ENCODE measurements at places on chromosomes 5 and 9.

DNA sequence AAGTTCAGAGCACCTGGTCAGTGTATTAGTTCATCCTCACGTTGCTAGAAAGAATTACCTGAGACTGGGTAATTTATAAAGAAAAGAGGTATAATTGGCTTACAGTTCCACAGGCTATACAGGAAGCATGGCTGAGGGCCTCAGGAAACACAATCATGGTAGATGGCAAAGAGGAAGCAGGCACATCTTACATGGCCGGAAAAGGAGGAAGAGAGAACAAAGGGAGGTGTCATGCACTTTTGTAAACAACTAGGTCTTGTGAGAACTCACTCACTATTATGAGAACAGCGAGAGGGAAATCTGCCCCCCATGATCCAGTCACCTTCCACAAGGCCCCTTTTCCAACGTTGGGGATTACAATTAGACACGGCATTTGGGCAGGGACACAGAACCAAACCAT lies 28.8 kb upstream of the CAVIN4 start:
- no peak overlapping the region for H3K27ac ChIP-seq
- DNase-seq = no peak
- no peaks in the 10 kb centered on the region for H3K27me3 ChIP-seq
- H3K36me3 ChIP-seq = peaks cover 52% of the 10 kb centered on the region
- H3K4me3 ChIP-seq = no peak overlapping the region

DNA sequence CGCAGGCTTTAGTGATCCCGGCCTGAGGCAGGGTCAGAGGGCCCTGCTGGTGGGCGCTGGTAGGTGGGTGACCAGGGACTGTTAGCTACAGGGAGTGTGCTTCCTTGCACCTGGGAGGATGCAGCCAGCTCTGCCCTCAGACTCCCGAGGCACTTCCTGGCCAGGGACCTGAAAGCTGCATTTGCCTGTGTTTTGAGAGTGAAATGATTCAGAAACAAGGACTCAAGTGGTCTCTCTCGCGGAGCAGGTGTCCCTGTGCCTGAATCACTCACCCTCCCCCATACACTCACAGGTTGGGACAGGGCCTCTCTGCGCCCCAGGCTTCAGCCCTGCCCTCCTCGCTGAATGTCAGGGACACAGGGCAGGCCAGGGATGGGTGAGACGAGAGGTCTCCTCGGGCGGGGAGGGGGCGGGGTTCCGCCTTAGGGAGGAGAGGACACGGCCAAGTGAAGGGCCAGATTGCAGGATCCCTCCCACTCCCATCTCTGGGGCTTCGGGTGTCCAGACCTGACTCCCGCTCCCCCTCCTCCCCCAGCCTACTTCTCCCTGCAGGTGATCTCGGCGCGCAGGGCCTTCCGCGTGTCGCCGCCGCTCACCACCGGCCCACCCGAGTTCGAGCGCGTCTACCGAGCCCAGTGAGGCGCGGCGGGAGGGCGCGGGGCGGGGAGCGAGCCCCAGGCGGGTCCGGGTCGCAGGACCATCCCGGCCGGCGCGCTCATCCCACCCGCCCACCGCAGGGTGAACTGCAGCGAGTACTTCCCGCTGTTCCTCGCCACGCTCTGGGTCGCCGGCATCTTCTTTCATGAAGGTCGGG lies 1.5 kb downstream of the LTC4S start:
- H3K4me3 ChIP-seq = peak overlapping the region; percentile 65
- H3K4me1 ChIP-seq = no peaks in the 10 kb centered on the region
- DNase-seq = no peak
- H3K27ac ChIP-seq = no peak overlapping the region

DNA sequence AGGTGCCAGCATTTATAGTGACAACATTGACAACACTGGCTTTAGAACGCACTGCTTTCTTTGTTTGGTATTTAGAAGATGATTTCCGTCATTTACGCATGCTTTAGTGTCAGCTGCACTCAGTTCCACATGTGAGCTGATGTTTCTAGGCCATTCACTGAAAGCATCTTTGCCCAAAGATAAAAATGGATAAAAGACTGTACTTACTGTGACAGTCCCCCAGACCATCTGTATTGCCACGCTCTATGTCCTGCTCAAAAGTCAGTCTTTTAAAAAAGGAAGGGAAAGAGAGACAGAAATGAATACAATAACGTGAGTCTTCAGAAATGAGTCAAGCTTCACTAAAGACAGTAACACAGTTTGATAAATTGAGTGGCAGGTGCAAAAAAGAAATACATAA lies 99.3 kb downstream of the SEMA6A start:
- no peak overlapping the region for H3K4me3 ChIP-seq
- H3K36me3 ChIP-seq = peaks cover 73% of the 10 kb centered on the region
- no peak overlapping the region for H3K27ac ChIP-seq
- H3K4me1 ChIP-seq = peaks cover 5% of the 10 kb centered on the region

DNA sequence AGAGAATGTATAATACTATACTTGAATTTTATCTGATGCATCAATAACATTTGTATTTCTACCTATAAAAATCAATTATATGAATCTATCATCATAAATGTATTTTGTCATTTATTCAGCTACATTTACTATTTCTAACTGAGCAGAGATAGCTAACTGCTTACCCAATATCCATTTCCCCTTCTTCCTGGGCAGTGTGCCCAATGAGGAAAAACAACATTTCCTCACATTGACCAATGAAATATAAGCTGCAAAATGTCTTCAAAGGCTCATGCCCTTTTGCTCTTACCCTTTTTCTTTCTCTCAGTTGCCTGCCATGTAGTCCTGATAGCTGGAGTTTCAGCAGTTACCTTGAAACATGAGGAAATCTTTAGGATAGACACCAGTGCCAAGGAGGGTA lies 385.8 kb upstream of the PCSK5 start:
- H3K4me3 ChIP-seq = no peak overlapping the region
- no peaks in the 10 kb centered on the region for H3K36me3 ChIP-seq
- peaks cover 10% of the 10 kb centered on the region for H3K27me3 ChIP-seq
- no peaks in the 10 kb centered on the region for H3K4me1 ChIP-seq
- no peak overlapping the region for H3K27ac ChIP-seq

DNA sequence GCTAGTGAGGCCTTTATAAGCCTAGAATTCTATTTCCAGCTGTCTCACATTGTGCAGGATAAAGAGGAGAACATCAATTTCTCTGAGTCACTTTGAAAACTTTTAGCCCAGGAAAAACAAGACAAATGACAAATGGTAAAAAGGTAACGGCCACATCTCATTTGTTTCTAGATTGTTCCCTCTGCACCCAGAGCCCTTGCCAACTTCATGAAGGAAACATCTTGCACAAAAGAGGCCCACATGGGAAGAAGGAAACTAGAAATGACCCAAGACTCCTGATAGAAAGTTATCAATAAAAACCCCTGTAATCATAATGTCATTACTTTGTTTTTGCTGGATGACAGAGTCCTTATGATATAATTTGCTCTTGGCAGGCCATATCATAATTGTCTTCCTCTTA lies 5.3 kb downstream of the DPYSL3 start:
- H3K4me3 ChIP-seq = no peak overlapping the region
- no peak for DNase-seq
- H3K4me1 ChIP-seq = peaks cover 26% of the 10 kb centered on the region
- peaks cover 20% of the 10 kb centered on the region for H3K27me3 ChIP-seq

- DNase-seq = no peak
- H3K27me3 ChIP-seq = no peaks in the 10 kb centered on the region
- no peaks in the 10 kb centered on the region for H3K36me3 ChIP-seq
Measured at GRCh38 chr9:8890695-8891094, 1091.1 kb upstream of the DMAC1 start.

DNA sequence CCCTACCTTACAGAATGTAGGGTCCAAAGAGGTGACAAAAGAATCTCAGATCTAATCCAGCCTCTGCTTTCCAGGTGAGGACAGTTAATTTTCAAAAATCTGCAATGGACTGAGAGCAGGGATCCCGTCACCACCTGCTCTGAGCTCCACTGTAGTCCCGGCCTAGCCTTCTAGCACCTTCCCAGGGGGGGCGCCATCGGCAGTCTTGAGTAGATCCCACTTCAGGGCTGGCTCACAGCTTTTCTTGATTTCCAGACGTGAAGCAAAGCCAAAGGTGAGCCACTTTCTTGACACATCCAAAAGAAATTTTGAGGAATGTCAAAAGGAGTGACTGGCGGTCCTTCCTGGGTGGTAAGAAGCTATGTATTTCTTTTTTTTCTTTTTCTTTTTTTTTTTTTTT lies 114.1 kb downstream of the SYK start:
- no peak overlapping the region for H3K27ac ChIP-seq
- no peak overlapping the region for H3K4me3 ChIP-seq
- DNase-seq = no peak
- H3K27me3 ChIP-seq = peaks cover 5% of the 10 kb centered on the region

- H3K36me3 ChIP-seq = no peaks in the 10 kb centered on the region
- DNase-seq = no peak
- H3K4me3 ChIP-seq = no peak overlapping the region
- no peak overlapping the region for H3K27ac ChIP-seq
- peaks cover 1% of the 10 kb centered on the region for H3K27me3 ChIP-seq
- peaks cover 3% of the 10 kb centered on the region for H3K4me1 ChIP-seq
Measured at GRCh38 chr5:76145945-76146344, 62.8 kb downstream of the SV2C start.

- no peak for DNase-seq
- H3K36me3 ChIP-seq = peaks cover 3% of the 10 kb centered on the region
- no peak overlapping the region for H3K27ac ChIP-seq
- peaks cover 27% of the 10 kb centered on the region for H3K4me1 ChIP-seq
Measured at GRCh38 chr5:107415762-107416161, 255.0 kb downstream of the EFNA5 start.

- H3K36me3 ChIP-seq = peaks cover 11% of the 10 kb centered on the region
- H3K4me3 ChIP-seq = no peak overlapping the region
- DNase-seq = no peak
- H3K4me1 ChIP-seq = peaks cover 35% of the 10 kb centered on the region
Measured at GRCh38 chr9:34615132-34615531, 3.2 kb upstream of the RPP25L start.

DNA sequence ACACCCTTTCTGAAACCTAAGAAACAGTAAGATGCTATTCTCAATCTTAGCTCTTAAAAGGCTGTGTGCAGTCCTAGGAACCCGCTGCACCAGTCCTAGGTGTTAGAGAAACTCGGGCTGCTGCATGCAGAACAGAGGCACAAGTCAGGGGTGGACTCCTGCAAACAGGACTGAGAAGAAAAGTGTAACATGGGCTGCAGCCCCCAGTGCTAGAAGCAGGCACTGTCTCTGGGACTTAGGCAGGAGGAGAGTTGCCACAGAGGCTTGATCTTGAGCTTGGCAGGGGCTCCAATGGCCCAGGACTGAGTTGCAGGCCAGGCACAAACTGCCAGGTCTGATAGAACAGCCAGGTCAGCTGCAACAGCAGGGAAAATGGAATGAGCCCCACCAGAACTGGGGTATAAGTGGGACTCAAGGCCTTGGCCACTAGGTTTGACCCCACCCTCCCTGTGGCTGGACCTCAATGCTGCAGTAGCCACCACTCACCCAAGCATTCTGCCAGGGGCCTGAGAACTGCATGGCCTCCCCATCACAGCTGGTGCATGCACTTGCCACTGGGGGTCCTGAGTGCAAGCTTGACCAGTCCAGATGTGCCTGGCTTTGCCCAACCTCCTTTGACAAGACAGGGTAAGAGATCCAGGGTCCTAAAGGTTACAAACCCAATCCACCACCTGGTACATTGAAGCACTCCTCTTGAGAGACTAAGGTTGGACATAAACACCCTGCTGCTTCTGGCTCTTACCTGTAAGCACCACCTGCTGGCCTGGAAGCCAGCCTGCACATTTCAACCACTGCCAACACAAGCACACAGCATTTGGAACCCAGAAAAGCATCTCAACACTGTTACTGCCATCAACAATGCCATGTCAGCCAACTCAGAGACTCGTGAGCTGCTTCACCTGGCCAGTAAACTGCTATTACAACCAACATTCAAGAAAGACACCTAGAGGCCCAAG lies 103.3 kb downstream of the FBXL17 start:
- H3K4me1 ChIP-seq = peaks cover 21% of the 10 kb centered on the region
- no peak overlapping the region for H3K27ac ChIP-seq
- H3K27me3 ChIP-seq = no peaks in the 10 kb centered on the region

Data from mesothelial cell of epicardium (in vitro differentiated cells).